Stimulated activated CD4-positive, alpha-beta T cell treated with anti-CD3 and anti-CD28 coated beads, Interleukin-4, amount 100 ng/mL, for 48 hours (primary cell): ENCODE measurements at places on chromosomes 7 and 10.
A peak's percentile ranks its signal among the peaks of the same experiment; 100 is the strongest.

DNA sequence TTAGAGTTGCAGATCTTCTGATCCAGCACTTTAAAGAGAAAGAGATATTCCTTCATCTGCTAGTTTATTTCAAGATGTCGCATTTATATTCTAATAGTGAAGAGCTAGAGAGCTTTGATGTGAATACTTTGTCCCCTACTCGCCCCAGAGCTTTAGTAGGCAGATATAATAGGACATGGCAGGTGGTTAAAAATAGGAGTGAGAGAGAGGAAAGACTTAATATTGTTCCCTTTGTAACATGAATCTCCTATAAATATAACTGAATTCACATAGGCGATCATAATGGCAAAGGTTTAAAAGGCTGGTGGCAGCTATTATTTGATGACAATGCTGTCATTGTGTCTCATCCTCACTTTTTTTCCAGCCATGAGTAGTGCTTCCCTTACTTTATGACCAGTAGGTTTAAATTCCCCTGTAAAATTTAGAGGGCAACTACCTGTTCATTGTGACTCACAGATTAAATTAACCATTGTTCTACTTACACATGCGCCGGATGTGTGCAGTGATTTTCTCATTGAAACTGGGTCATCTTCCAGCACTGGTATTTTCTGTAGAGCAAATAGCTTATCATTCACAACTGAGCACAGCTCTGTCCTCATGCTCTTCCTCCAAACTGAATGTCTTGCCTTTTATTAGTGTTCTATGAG lies 906.7 kb upstream of the CELF2 start:
- no peak for DNase-seq

GRCh38 chr7:121451367-121452094 lies 55.4 kb upstream of the FAM3C start:
- no peak for DNase-seq

DNA sequence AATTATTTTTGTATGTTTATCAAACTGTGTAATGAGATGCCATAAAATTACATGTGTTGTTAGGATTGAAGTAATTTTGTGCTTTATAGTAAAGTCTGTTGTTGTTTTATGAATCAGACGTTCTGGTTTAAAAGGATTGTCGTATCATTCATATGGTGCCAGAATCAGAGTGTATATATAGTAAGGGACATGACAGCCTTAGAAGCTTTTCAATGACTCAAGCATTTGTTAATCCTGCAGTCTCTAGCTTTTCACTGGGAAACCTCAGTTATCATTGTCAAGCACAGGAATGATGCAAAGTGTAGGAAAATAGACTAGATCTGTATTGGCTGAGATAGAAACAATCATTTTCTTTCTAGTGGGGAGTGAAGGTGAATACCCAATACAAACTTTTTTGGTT lies 57.5 kb downstream of the TRRAP start:
- no peak for DNase-seq

DNA sequence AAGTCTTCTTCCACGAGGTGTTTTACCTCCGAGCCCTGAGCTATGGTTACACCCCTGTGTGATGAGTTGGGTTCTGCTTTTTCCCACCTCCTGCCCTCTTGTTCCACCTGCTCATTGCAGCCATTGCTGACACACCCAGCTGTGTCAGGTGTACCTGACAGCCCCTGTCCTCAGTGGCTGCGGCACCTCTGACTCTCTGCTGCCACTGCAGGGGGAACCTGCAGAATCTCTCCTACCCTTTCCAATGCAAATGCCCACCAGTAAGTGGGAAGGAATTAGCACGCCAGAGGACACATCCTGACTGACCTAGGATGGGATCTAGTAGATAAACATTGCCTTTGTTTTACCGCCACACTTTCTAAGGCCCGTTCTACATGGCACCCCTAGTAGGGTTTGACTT lies 600.9 kb upstream of the MKI67 start:
- no peak for DNase-seq

GRCh38 chr10:34334908-34335307 lies 480.2 kb downstream of the PARD3 start:
- no peak for DNase-seq

DNA sequence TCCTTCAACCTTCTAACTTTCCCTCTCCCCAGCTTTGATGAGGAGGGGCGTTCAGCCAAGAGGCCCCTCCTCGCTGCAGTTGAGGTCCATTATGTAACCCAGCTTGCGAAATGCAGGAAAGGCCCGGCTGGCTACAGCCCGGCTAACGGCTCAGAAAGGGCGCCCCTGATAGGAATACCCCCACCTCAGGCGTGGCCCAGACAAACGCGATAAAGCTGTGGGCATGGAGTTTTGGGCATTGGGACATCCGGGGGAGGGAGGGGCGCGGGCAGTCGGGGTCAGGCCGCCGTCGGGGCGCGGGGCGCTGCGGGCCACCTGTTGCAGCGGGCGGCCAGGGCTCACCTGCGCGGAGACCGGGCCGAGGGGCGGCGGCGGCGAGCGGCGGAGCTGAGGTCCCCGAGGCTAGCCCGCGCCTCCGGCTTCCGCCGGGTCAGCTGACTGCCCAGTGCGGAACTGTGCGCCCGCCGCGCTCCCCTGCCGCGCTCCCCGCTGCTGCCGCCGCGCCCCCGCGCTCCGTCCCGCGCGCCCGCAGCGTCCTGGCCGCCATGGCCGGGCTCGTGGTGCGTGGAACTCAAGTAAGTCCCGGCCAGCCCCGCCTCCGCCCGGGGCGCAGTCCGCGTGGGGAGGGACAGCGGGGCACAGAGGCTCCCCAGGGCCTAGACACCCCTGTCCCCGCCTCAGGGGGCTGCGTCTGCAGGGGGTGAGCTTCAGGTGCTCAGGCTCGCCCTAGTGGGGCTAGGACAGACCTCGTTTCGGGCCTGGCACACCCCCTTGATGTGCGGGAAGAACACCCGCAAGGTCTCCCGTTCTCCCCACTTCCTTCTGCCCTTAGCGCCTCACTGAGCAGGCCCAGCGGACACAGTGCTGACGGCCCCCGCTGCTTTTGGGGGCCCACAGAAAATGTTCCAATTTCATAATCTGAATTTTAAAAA lies at the start of gene LRMDA:
LRMDA (plus strand) TSS at position 445 of the 932 bp plus-strand sequence.
- DNase-seq, result no peak

GRCh38 chr10:36606234-36606839 lies 519.1 kb upstream of the ANKRD30A start:
- no peak for DNase-seq

DNA sequence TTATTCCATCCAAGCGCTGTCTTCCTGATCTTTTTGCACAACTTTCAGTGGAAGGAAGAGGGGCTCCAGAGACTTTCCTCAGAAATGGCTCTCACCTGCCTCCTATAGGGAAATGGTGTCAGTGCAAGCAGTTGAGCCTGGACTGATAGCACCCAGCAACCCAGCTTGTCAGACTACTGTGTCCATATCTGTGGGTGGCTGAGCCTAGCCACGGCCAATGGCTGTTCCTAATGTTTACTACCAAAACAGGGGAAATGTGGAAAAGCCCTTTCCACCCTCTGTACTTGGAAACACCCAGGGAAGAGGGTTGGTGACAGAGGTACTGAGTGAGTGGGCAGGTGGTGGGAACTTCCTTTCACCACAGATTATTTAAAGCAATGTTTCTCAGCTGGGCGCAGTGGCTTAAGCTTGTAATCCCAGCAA lies 4.3 kb upstream of the YKT6 start:
- DNase-seq, result peak; percentile 10

- no peak for DNase-seq
Observed at GRCh38 chr10:3898821-3899220, 113.8 kb upstream of the KLF6 start.

- DNase-seq, result no peak
Observed at GRCh38 chr7:36204929-36205635, 52.0 kb downstream of the EEPD1 start.

GRCh38 chr10:74453169-74453568 lies 302.1 kb downstream of the ADK start:
- no peak for DNase-seq

- no peak for DNase-seq
Observed at GRCh38 chr7:2162959-2163358, 69.8 kb downstream of the MAD1L1 start.

DNA sequence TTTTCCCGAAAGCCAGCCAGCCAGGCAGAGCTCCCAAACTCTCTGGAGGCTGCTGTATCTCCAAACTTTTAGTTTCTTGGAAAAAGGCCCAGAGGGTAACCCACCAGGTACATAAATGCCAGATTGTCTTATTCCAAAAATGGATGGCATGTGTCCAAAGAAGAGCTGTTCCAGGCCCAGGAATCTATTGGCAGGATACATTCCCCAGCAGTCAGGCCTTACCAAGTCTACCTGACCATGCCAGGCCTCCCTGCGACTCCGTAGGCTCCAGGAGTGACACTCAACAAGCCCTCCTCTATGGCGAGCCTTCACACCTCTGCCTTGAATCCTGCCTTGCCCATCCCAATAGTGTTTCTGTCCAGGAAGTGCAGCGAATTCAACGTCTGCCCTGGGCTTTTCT lies 95.6 kb downstream of the GRB10 start:
- DNase-seq, result no peak

GRCh38 chr7:148701414-148701813 lies 2.7 kb downstream of the CUL1 start:
- no peak for DNase-seq

GRCh38 chr7:1348096-1348822 lies 111.0 kb downstream of the MICALL2 start:
- no peak for DNase-seq

GRCh38 chr10:4766454-4766853 lies 59.6 kb upstream of the AKR1E2 start:
- no peak for DNase-seq

DNA sequence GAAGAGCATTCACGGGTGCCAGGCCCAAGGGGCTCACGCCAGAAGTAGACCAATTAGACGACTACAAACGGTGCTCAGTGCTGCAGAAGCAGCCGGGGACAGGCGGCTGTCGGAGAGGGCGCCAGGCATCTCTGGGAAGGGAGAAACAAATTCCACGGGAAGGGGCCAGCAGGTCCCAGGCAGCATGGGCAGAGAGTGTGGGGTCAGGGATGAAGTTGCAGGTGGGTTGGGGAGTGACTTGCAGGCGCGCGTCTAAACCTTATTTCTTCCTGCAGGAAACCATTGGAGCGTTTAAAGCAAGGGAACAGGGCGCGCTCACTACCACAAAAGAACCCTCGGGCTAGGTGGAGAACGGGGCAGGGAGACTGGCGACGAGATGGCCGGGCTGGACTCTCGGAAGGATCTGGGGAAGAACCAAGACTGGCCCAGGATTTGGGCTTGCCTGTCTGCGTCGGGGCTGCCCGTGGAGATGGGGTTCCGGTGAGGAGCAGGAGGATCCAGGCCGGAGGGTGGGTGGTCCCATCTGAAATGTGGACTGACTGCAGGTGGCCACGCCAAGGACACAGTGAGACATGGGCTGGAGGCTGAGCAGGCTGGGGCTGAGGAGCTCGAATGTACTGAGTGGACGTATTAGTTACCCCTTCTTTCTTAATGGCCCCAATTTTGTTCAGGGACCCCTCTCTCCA lies 116.3 kb upstream of the DIP2C start:
- DNase-seq, result no peak

GRCh38 chr10:1187855-1188557 lies 131.8 kb downstream of the WDR37 start:
- no peak for DNase-seq

- no peak for DNase-seq
Observed at GRCh38 chr10:78784546-78784945, 284.2 kb upstream of the ZMIZ1 start.

- no peak for DNase-seq
Observed at GRCh38 chr10:118983263-118983662, 46.3 kb upstream of the NANOS1 start.

DNA sequence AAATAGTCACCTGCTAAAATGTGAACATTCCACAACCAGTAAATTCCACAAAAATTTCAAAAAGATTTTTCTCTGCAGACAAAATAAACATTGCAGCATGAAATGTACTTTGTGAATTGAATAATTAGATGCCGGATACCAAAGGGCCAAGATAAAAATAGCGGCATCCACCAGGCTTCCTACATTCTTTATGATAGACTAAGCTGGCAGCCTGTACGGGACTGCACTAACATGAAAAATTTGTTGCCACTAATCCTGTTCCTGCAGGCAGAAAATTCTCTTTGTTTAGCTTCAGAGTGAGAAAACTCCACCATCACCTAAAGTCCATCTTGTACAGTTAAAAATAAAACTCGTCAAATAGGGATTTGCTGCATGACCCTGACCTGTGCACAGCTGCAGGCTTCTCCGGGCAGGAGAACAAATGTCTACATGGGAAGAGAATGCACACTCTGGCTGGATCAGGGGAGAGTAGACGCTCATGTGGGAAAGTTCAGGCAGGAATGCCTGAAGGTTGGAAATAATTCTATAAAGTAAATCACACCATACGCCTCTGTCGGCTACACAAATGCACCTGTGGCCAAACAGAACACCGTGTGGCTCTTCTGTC lies 15.6 kb upstream of the ADO start:
- no peak for DNase-seq

DNA sequence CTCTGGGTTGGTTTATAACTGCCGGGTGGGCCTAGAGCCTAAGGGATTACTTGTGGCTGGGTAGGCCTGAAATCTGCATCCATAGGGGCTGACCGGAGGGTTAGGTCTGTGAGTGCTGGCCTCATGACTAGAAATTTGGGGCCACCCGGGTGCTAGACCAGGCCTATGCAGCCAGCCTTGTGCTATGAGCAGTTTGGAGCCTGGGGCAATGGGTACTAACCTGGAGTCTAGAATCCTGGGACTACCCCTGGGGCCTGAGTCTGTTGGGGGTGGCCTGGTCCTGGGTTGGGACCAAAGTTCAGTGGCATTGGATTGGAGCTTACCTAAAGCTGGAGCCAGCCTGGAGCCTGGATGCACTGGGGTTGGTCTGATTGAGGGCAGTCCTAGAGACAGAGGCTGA lies 995.2 kb downstream of the ANKRD7 start:
- no peak for DNase-seq

DNA sequence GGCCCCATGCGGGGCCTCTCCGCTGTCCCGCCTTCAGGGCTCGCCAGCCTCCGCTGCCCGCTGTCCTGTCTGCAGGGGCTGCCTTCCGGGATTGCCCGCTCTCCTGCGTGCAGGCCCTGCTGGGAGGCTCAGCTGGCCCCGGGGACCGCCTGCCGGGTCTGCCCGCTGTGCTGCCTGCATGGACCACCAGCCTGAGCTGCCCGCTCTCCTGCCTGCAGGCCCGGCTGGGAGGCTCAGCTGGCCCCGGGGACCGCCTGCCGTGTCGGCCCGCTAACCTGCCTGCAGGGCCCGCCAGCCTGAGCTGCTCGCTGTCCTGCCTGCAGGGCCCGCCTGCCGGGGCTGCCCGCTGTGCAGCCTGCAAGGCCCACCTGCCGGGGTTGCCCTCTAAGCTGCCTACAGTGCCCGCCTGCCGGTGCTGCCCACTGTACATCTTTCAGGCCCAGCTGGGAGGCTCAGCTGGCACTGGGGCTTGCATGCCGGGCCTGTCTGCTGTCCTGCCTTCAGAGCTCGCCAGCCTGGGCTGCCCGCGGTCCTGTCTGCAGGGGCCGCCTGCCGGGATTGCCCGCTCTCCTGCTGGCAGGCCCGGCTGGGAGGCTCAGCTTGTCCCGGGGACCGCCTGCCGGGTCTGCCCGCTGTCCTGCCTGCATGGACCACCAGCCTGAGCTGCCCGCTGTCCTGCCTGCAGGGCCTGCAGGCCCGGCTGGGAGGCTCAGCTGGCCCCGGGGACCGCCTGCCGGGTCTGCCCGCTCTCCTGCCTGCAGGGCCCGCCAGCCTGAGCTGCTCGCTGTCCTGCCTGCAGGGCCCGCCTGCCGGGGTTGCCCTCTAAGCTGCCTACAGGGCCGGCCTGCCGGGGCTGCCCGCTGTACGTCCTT lies 165.1 kb downstream of the GLRX3 start:
- DNase-seq, result peak; percentile 51

GRCh38 chr10:24579906-24580305 lies 143.8 kb downstream of the ARHGAP21 start:
- no peak for DNase-seq
